ENCODE measurements at places on chromosomes 13 and 19. TPM values are rescaled to one million over a fixed set of nuclear protein-coding genes. Genes with fewer than 3 reads are reported as not detected.

Gene TGFB1
- total RNA-seq, result 3.1 TPM

Gene LGI4
- 5.2 TPM for total RNA-seq

Gene CD320
- 11.5 TPM for total RNA-seq

Gene ESD
- total RNA-seq, result 120 TPM

Gene PTH2
- not detected for total RNA-seq

Gene ADGRE3
- not detected for total RNA-seq

Gene LAIR1
- total RNA-seq, result 8.4 TPM

Gene RFPL4A
- 0.52 TPM for total RNA-seq

Gene CGB1
- total RNA-seq, result not detected

Gene C19orf18
- not detected for total RNA-seq

Gene LMO7
- 176 TPM for total RNA-seq

Gene RGL3
- not detected for total RNA-seq

Gene MYDGF
- 44.4 TPM for total RNA-seq

Gene TIMM50
- 40.7 TPM for total RNA-seq

Gene GPR183
- 4.7 TPM for total RNA-seq

Gene C19orf73
- not detected for total RNA-seq

Gene DCUN1D2
- 7.8 TPM for total RNA-seq

Gene CLPTM1
- total RNA-seq, result 40.7 TPM

Gene ZNF667
- total RNA-seq, result 4.7 TPM

Gene GRIK5
- 1.0 TPM for total RNA-seq

Gene TUBB4A
- not detected for total RNA-seq

Gene NXNL1
- not detected for total RNA-seq

Gene LYPD3
- total RNA-seq, result not detected

Gene BCAM
- 89.8 TPM for total RNA-seq

Gene EFNA2
- total RNA-seq, result 1.0 TPM

Gene ZSCAN4
- not detected for total RNA-seq

Gene SDHAF1
- 8.4 TPM for total RNA-seq

Gene CD209
- total RNA-seq, result 5.2 TPM

Gene IRGC
- total RNA-seq, result not detected

Gene ANKRD27
- 19.3 TPM for total RNA-seq

Gene ARGLU1
- 32.4 TPM for total RNA-seq

Gene CCNE1
- total RNA-seq, result 9.9 TPM

Data from skeletal muscle tissue (tissue), 5 donors.